Right lobe of liver (tissue), 6 donors: ENCODE measurements at places on chromosomes 1 and 21. TPM values are rescaled to one million over a fixed set of nuclear protein-coding genes. Genes with fewer than 3 reads are reported as not detected.

Gene GJB3
- 0.22 TPM for total RNA-seq

GRCh38 chr1:60078182-60078581 is 4.6 kb upstream of the C1orf87 start:
- no peaks in the 10 kb centered on the region for H3K27me3 ChIP-seq
- H3K36me3 ChIP-seq, result no peaks in the 10 kb centered on the region
- H3K27ac ChIP-seq, result no peak overlapping the region
- DNase-seq, result no peak
- H3K4me3 ChIP-seq, result no peak overlapping the region
- H3K4me1 ChIP-seq, result no peaks in the 10 kb centered on the region

DNA sequence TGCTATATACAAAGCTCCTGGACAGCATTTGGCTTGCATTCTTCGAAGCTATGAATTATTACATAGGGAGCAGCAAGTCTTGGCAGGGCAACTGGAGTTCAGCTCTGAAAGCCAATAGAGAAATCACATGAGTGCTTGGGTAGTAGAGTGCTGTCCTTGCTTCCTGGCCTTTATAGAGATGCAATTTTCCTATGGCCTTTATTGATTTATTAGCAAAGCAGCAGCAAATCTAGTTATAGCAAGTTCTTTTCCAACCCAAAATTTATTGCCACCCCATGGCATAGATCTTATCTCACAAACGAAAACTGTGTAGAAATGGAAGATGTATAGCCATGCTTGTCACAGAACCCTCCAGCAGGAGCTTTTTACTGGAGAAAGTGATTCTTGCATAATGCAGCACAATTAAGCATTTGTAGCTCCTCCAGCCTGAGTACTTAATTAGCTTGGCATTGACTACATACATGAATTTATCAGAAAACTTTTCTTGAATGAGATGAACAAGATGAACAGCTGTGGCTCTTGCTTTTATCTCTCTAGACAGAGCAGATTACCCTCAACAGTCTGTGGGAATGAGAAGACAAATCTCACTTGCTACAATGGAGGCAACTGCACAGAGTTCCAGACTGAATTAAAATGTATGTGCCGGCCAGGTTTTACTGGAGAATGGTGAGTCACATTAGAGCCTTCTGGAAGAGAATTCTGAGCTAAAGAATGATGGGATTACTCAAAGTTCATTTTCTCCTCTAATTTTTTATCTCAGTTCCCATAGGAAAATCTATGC is 170.1 kb downstream of the CRB1 start:
- no peak for DNase-seq
- H3K27me3 ChIP-seq, result no peaks in the 10 kb centered on the region
- no peak overlapping the region for H3K4me3 ChIP-seq
- H3K4me1 ChIP-seq, result no peaks in the 10 kb centered on the region

Gene MTX1
- total RNA-seq, result 42.1 TPM

DNA sequence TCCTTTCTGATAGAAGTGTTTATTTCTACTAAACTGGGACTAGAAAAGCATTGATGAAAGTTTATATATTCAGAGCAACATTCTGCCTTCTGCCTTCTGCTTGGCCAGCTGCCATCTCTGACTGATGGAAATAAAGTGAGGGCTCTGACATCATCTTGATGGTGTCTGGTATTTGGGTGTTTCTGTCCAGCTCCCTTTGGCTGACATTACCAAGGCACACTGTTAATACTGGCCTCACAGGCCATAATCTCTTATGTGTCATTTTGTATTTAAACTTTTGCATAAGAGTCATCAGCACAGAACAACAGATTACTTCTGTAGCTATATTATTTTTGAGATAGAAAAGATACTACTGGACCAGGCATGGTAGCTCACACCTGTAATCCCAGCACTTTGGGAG is 216.9 kb downstream of the RYR2 start:
- DNase-seq, result no peak
- no peaks in the 10 kb centered on the region for H3K27me3 ChIP-seq
- H3K36me3 ChIP-seq, result no peaks in the 10 kb centered on the region

GRCh38 chr1:180248731-180249681 is 18.9 kb downstream of the LHX4 start:
- no peak for DNase-seq
- no peak overlapping the region for H3K4me3 ChIP-seq
- no peaks in the 10 kb centered on the region for H3K36me3 ChIP-seq
- no peak overlapping the region for H3K27ac ChIP-seq
- no peaks in the 10 kb centered on the region for H3K4me1 ChIP-seq
- no peaks in the 10 kb centered on the region for H3K27me3 ChIP-seq

Gene FCRL1
- 0.24 TPM for total RNA-seq

GRCh38 chr1:80878343-80878742 is 922.4 kb upstream of the ADGRL2 start:
- no peaks in the 10 kb centered on the region for H3K27me3 ChIP-seq
- no peak for DNase-seq
- peaks cover 16% of the 10 kb centered on the region for H3K4me1 ChIP-seq
- no peak overlapping the region for H3K27ac ChIP-seq
- no peaks in the 10 kb centered on the region for H3K36me3 ChIP-seq
- no peak overlapping the region for H3K4me3 ChIP-seq

GRCh38 chr1:166703726-166704462 is 135.4 kb upstream of the POGK start:
- H3K27me3 ChIP-seq, result no peaks in the 10 kb centered on the region
- H3K4me3 ChIP-seq, result no peak overlapping the region
- DNase-seq, result no peak
- no peak overlapping the region for H3K27ac ChIP-seq

- no peaks in the 10 kb centered on the region for H3K4me1 ChIP-seq
- peak; percentile 8 for DNase-seq
- H3K27me3 ChIP-seq, result no peaks in the 10 kb centered on the region
- no peak overlapping the region for H3K27ac ChIP-seq
- H3K36me3 ChIP-seq, result no peaks in the 10 kb centered on the region
Measured at GRCh38 chr1:228377664-228378089, 29.0 kb downstream of the TRIM11 start.

DNA sequence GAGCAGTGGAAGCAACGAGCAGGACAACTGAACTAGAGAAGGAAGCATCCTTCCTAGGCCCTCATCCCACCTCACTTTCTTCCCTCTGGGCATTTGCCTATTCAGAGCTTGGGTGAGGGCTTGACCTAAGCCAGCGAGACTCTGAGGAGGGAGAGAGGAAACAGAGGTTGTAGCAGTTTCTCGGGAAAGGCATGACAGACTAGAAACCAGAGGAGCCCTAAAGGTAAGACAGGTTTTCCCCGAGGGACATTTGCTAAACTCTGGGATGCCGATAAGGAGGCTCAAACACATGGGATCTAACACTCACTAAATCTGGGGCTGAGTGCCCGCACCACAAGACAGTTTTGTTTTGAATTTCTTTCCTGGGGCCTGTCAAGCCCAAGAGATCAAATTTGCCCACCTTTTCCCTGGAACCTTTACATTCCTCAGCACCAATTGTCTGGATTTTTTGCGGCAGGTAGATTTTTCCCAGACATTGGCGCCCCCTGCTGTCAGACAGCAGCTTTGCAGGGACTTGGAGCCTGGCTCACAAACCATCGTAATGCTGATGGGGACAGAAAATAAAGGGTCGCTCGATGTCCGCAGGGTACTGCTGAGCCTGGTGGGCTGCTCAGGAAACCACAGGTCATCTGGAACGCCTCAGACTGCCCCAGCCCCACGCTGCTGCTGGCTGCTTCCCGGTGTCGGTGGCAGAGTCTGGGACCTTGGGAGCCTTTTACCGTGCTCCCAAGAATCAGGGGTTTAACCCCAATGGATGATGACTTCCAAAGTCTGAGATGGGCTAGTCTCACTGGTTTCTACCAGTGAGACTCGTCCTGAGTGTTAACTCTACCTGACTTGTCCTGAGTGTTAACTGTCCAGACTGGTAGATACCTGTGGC is 23.4 kb upstream of the TSPAN2 start:
- H3K4me3 ChIP-seq, result no peak overlapping the region
- no peaks in the 10 kb centered on the region for H3K27me3 ChIP-seq
- H3K4me1 ChIP-seq, result no peaks in the 10 kb centered on the region
- H3K27ac ChIP-seq, result no peak overlapping the region
- no peaks in the 10 kb centered on the region for H3K36me3 ChIP-seq
- DNase-seq, result no peak

- no peak overlapping the region for H3K4me3 ChIP-seq
- no peak overlapping the region for H3K27ac ChIP-seq
- H3K27me3 ChIP-seq, result no peaks in the 10 kb centered on the region
- peaks cover 14% of the 10 kb centered on the region for H3K36me3 ChIP-seq
Measured at GRCh38 chr1:39488793-39489566, 2.5 kb upstream of the BMP8A start.

GRCh38 chr1:109626682-109627408 is 7.2 kb downstream of the AMPD2 start:
- no peak overlapping the region for H3K4me3 ChIP-seq
- H3K27ac ChIP-seq, result no peak overlapping the region
- no peaks in the 10 kb centered on the region for H3K4me1 ChIP-seq
- H3K27me3 ChIP-seq, result no peaks in the 10 kb centered on the region
- H3K36me3 ChIP-seq, result peaks cover 22% of the 10 kb centered on the region
- DNase-seq, result no peak

GRCh38 chr21:27581168-27581567 is 614.3 kb upstream of the ADAMTS5 start:
- no peaks in the 10 kb centered on the region for H3K36me3 ChIP-seq
- H3K4me3 ChIP-seq, result no peak overlapping the region
- H3K4me1 ChIP-seq, result no peaks in the 10 kb centered on the region
- no peak for DNase-seq
- no peak overlapping the region for H3K27ac ChIP-seq
- no peaks in the 10 kb centered on the region for H3K27me3 ChIP-seq

DNA sequence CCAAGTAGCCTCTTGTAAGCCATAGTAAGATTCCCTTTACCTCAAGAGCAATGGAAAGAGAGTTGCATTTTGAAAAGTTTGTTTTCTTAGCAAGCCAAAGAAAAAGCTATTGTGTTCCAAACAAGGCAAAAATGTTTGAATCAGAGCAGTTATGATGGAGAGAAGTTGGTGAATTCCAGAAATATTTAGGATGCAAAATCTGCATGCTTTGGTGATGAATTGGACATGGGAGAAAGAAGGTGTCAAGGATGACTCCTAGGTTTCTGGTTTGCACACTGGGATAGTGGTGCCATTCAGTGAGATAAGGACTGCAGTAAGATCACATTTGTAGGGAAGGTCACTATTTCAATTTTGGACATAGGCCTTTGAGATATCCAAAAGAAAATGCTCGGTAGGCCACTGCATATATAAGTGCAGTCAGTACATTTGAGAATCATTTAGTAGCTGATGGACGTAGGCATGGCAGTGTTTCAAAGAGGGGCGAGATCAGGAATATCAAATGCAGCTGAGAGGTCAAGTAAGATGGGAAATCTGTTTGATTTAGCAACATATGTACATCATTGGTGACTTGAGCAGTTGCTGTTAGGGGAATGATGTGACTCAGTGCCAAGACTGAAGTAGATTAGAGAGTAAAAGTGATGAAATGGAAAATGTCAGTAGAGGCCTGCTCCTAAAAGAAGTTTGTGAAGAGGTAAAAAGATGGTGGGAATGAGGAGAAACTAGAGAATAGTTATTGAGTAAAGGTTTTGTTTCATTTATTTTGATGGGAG is 33.9 kb upstream of the GPR25 start:
- no peak for DNase-seq
- H3K27me3 ChIP-seq, result no peaks in the 10 kb centered on the region
- no peak overlapping the region for H3K27ac ChIP-seq
- H3K36me3 ChIP-seq, result no peaks in the 10 kb centered on the region

DNA sequence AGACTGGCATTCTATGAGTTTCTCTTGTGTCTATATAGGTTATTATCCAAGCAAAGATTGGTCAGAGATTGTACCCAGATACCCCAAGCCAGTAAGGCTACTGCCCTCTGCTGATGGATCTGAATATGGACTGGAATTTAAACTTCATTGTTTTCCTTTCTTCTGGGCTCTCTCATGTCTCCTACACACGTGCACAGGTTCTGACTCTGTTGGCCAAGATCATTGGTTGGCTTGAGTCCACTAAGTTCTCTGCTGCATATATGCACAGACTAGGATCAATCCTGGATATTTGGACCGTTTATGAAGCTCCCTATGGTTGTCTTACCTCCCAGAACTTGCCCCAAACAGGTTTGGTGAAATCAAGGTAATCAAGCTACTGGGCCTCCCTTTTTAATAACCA is 69.7 kb downstream of the CC2D1B start:
- DNase-seq, result no peak
- H3K4me3 ChIP-seq, result no peak overlapping the region
- no peaks in the 10 kb centered on the region for H3K27me3 ChIP-seq
- H3K27ac ChIP-seq, result no peak overlapping the region
- no peaks in the 10 kb centered on the region for H3K4me1 ChIP-seq

- DNase-seq, result no peak
- no peak overlapping the region for H3K4me3 ChIP-seq
- no peaks in the 10 kb centered on the region for H3K4me1 ChIP-seq
Measured at GRCh38 chr21:45986316-45987051, 4.9 kb downstream of the COL6A1 start.

- H3K36me3 ChIP-seq, result no peaks in the 10 kb centered on the region
- no peak overlapping the region for H3K4me3 ChIP-seq
- no peak for DNase-seq
- H3K27me3 ChIP-seq, result no peaks in the 10 kb centered on the region
- no peak overlapping the region for H3K27ac ChIP-seq
Measured at GRCh38 chr1:196425513-196425912, 182.7 kb downstream of the KCNT2 start.

Gene VANGL2
- 0.15 TPM for total RNA-seq

DNA sequence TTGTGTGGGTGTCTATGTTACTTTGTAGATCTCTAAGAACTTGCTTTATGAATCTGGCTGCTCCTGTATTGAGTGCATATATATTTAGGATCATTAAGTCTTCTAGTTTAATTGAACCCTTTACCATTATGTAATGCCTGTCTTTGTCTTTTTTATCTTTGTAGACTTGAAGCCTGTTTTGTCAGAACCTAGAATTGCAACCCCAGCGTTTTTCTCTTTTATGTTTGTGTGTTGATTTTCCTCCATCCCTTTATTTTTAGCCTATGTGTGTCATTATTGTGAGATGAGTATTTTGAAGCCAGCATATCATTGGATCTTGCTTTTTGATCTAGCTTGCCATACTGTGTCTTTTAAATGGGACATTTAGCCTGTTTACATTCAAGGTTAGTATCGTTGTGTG is 573.2 kb downstream of the BRINP3 start:
- no peak overlapping the region for H3K27ac ChIP-seq
- no peak overlapping the region for H3K4me3 ChIP-seq
- no peak for DNase-seq
- H3K27me3 ChIP-seq, result no peaks in the 10 kb centered on the region
- H3K4me1 ChIP-seq, result no peaks in the 10 kb centered on the region
- no peaks in the 10 kb centered on the region for H3K36me3 ChIP-seq

DNA sequence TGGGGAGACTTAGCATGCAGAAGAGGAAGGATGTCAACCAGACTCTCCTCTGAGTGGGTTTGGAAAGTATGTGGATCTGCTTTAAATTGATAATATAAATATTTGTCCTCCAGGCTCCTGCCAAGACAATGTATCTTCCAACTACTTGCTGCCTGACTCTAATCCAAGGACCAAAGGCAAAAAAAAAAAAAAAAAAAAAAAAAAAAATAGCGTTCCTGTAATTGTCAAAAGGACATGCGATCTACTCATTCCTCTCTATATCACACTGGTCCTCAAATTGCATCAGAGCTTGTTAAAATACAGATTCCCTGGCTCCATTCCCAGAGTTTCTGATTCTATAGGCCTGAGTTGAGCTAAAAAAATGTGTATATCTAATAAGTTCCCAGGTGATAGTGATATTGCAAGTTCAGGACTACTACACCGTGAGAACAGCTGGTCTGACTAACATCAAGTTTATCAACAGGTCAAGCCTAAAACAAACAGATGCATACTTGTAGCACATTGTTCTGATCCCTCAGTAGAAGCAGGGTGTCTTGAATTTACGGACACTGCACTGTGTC is 141.3 kb downstream of the TNR start:
- no peaks in the 10 kb centered on the region for H3K36me3 ChIP-seq
- no peak for DNase-seq
- H3K27ac ChIP-seq, result no peak overlapping the region
- no peaks in the 10 kb centered on the region for H3K27me3 ChIP-seq
